ENCODE measurements at places on chromosomes 11 and 22.
A peak's percentile ranks its signal among the peaks of the same experiment; 100 is the strongest.

GRCh38 chr11:13271060-13271693 lies 6.4 kb upstream of the BMAL1 start:
- no peak for DNase-seq

DNA sequence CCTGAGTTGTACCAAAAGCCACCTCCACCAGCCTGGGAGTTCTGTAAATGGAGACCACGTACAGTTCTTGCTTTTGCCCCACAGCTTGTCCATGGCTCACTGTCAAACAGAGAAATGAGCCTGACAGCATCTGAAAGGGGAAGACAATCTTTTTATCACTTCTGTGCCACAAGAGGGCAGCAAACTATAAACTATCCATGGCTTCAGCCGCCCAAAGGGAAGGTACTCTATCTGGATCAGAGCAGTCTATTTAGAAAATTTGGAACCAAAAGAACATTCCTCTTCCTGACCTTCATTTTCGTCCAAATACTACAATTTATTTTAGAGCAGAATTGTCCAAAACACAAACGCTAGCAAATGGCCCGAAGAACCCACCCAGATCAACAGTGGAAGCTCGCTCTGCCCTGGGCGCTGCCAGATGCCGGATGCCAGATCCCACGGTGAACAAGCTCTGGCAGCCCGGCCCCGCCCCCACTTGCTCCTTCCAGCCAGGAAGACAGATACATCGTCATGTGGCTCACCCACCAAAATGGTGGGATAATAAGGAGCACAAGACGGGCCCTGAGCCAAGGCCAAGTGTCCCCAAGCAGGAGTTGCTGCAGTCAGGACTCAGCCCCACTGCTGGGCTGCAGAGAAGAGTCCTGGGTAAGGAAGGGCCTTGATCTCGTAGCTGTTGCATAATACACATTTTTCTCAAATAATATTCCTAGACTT lies 23.9 kb upstream of the SCGB1A1 start:
- DNase-seq, result peak; percentile 84

- no peak for DNase-seq
Measured at GRCh38 chr22:19852177-19852781, 2.4 kb downstream of the GNB1L start.

DNA sequence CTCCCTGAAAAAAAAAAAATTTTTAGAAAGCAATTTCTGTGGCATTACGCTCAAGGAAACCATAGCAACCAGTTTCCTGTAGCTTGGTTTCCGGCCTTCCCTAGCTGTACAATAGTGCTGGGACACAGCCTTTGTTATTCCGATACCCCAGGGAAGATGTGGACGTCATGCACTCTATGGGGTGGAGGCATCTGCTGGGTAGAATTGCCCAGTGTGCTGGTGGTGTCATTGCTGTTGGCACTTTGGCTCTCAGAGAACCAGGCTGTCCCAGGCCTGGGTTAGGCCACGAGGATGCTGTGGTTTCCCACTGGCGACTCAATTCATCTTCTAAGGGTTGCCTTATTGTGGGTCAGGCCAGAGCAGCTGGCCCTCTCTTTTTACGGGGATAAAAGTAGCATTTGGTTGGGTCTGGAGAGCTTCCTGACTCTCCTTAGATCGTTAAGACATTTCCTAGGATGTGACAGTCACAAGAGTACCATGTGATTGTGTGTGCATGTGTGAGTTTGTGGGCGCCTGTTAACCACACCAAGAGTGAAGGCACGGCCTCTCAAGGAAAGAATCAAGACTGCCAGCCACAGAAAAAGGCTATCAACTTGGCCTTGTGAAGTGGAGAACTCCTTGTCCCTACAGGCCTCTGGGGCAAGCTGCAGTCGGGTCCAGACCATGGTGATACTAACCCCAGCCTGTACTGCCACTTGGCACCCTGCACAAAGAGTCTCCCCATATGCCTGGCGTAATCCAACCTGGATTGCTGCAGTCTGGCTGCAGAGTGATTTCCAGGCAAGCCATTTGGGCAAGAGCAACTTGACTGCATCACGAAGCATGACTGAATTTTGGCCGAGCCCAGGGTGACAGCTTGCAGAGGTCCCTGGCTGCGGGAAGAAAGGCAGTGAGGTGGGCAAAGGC lies 35.9 kb upstream of the NAV2 start:
- no peak for DNase-seq

- DNase-seq, result no peak
Measured at GRCh38 chr11:96221244-96222070, 121.5 kb downstream of the MAML2 start.

- no peak for DNase-seq
Measured at GRCh38 chr11:117861151-117862018, 15.1 kb downstream of the FXYD6 start.

DNA sequence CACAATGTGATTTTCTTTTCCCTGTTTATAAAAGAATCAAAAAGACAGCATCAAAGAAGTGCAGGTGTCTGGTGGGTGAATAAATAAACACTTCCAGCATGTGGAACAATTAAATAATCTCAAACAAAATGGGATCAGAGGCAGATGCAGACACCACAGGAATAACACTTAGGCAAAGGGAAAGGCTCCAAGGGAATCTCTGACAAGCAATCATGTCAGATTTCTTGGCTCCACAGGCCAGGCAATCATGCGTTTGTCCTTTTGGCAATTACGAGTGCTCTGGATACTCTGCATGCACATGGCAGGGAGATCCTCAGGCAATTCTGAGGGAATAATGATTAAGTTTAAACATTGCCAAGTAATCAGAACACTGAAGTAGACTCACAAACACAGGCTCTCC lies 403.5 kb upstream of the LUZP2 start:
- DNase-seq, result no peak

DNA sequence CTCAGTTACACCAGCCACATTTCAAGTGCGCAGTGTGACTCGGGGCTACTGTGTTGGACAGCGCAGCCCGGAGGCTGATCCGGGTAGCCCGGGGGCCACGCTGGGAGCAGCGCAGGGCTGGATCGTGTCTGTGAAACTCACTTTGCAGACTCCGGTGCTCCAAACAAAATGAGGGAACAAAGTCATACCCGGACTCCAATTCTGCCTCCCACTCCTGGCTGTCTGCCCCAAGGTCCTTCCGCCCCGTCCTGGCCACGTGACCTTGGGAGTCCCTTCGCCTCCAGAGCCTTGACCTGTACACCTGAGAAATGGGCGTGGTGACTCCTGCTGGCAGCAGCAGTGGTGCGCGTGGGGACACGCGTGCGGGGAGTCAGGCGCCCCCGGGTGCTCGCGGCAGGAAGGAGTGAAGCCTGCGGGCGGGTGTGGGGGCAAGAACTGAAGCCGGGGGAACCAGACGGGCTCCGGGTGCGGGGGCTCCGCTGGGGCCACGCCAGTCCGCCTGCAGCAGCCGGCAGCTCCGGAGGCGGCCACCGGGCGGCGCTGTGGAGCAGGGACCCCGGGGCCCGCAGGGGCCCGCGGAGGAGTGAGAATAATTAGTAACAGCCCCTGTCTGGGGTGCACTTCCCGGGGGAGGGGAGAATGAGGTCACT lies 42.4 kb downstream of the KCNJ4 start:
- DNase-seq, result peak; percentile 39

Data from AG08395 (cell line).